ENCODE measurements at places on chromosomes 3 and 15.

- DNase-seq, result no peak
These were observed 23.0 kb downstream of the ITGA11 start for GRCh38 chr15:68408971-68409370.

DNA sequence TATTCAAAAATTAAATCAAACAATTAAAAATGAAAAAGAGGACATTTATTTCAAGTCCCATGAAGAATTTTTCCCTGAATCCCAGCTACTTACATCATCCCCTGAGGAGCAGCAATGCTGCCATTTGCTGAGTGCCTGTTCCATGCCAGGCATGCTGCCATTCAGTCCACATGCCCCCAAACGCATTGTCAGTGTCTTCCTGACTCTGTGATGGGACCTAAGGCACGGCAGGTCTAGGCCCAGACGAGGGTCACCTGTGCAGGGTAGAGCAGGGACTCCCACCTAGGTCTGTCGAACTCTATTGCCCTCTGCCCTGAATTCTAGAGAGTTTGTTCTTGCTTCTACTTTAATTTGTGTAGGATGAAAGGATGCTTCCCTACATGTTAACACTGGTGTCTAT, 7.0 kb downstream of the PSTPIP1 start:
- DNase-seq, result no peak

DNA sequence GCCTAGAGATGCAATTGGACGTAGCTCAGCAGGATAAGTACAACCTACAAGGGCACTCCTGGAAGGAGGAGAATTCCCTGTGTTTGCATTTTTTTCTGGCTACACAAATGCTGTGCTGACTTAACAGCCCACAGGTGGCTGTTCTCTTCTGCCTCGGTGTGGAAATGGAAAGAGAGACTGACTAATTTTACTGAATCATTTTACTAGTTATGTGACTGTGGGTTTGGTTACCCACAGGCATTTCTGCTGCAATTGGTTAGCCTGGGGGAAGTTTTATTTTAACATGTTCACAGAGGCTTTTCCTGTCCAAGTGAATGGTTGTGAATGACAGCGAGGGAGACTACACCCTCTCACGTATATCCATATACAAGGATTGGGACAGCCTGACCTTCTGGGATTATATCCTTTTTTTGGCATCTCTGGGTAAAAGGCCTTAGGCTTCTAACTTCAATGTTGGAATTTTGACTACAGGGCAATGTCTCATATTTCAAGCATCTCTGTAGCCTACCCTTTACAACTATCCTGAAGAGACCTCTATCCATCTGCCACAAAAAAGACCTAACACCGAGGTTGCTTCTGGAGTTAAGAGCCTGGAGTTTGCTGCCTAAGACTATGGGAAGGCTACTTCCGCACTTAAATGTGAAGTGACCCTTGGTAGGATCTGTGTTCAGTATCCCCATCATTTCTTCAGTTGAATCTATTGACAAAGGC, 67.2 kb upstream of the TP63 start:
- DNase-seq, result peak; percentile 64

DNA sequence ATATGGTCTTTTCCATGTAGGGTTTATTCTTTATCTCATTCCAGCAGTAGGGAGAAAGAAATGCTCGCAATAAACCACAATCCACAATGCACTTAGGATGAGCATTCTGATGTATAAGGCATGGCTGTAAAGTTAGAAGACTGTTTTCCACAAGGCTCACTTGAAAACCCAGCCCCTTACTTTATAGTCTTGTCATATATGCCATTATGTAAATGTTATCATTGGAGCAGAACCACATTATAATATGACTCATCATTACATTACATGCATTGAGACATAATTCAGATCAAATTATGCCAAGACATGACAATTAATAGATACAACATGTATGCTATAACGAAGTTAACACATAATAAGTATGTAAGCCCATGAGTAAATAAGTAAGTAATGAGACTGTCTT, 348.1 kb downstream of the LSAMP start:
- DNase-seq, result no peak

GRCh38 chr3:32303977-32304881, 65.7 kb downstream of the CMTM8 start:
- no peak for DNase-seq

GRCh38 chr15:94411285-94411684, 179.9 kb downstream of the MCTP2 start:
- DNase-seq, result no peak

DNA sequence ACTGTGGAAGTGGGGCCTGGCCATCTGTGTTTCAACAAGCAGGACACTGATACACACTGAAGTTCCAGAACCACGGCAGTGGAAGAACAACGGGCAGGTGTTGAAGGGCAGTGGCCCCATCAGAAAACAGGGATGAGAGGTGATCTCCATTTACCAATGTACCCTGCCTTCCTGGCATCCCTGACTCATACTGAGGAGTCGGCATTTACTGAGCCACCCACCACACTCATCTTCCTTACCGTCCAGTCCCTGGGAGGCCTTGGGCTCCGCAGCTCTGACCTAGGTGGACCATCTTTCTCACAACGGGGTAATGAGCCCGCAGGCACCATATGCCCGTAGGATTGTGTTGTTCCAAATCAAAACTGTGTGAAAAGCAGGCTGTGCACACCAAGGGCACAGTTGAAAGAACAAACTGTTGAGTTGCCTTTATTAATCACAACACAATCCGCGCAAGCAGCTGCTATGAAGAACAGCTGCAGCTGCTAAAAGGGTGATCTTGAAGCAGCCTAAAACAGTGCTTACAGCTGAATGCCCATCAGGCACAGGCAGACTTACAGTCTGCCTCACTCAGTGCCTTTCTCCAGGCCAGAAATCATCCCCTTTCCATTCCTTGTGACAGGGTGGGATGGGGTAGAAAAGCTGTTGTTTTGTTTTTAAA, 12.9 kb downstream of the MB21D2 start:
- no peak for DNase-seq

GRCh38 chr3:175193815-175194518, 334.8 kb downstream of the NAALADL2 start:
- DNase-seq, result no peak

DNA sequence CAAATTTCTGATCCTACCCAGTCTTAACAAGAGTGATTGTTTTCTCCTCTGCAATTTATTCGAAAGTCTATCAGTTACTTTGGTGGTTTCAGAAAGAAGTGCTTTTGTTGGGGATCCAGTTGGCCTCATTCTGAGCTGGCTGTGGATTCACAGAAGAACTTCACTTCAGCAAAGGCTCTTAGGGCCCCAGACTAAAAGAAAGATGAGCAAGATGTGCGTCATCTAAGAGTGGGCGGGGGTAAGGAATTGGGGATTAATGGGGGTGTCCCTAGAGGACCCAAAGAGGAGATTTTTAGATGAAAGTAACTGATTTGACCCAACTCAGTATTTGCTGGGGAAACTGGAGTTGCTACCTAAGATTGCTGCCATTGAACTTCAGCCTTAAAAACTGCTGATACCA, 63.9 kb upstream of the TSEN2 start:
- DNase-seq, result no peak

DNA sequence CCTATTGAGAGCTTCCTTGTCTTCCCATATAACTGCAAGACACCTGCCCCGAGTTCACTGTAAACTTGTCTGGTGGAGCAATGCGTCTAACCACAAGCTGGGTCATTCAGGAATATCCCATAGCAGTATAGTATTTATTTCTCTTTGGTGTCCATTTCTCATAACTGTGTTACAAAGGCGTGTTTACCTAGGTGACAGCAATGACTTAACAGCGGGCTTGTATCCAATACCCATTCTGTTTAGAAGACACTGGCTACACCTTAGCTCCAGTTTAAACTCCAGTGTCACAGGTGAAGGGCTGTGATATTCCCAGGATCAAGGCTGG, 24.3 kb downstream of the ATP10A start:
- DNase-seq, result no peak

DNA sequence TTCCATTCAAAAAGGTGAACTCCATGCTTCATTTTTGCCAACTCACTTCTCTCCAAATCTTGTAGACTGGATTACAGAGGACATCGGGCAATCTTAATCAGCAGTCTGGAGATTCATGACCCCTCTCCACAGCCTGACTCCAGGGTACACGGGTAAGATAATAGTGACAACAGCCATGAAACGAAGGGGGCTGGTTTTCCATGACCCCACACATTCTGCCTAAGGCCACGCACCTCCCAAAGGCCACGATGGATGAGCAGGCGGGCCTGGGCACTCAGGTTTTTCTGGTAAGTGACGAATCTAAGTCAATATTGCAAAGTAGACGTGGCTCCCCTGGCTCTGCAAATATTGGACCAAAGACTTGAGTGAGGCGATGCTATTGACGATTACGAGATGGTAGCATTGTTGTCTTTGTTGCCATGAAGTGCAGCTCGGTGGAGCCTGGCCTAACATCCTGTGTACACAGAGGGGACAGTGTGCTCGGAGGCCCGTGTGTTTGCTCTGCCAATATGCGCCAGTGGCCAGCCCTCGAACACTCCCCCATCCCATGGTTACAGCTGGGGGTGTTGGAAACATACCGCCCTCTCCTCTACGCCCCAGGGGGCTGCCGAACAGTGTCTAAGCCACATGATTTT, 119.1 kb downstream of the OPA1 start:
- no peak for DNase-seq

- no peak for DNase-seq
These were observed 176.1 kb downstream of the MINAR1 start for GRCh38 chr15:79608066-79608864.

DNA sequence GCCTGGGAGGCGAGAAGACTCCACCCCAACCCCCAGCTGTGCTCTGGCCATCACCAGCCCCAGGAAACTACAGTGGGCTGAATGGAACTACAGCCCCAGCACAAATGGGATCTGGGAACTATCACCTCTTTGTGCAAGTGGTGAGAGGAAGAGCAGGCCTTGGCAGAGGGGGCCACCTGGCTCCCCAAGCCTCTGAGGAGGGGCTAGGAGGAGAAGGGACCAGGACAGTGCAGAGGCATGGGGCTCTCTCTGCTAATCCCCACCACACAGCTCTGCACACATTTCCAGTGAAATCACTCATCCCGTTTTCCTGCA, 31.6 kb downstream of the KY start:
- no peak for DNase-seq

GRCh38 chr3:79586232-79586631, 181.6 kb downstream of the ROBO1 start:
- no peak for DNase-seq

DNA sequence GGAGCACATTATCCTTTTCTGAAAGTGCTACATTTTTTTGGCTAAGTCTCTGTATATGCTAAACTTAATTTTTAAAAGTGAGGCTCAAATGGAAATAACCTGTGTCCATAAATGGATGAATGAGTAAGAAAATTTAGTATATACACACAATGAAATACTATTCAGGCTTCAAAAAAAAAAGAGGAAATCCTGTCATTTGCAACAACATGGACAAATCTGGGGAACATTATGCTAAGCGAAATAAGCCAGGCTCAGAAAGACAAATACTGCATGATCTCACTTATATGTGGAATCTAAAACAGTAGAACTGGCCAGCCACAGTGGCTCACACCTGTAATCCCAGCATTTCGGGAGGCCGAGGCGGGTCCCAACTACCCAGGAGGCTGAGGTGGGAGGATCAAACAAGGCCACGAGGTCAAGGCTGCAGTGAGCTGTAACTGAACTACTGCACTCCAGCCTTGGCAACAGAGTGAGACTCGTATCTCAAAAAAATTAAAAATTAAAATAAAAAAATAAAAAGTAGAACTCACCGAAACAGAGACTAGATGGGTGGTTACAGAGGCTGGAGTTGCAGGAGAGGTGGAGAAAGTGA, 25.8 kb downstream of the CCDC12 start:
- no peak for DNase-seq

- DNase-seq, result no peak
These were observed 3.7 kb downstream of the SHQ1 start for GRCh38 chr3:72844436-72844993.

DNA sequence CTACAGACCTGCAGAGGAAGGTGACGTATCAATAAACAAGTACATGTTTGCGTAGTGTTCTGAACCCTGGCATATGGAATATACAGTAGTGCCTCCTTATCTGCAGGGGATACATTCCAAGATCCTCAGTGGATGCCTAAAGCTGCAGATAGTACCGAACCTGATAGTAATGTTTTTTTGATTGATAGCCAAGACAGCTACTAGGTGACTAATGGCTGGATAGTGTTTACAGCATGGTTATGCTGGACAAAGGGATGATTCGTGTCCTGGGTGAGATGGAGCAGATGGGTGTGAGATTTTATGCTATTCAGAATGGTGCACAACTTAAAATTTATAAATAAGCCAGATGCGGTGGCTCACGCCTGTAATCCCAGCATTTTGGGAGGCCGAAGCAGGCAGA, 55.8 kb upstream of the IGF2BP2 start:
- no peak for DNase-seq

DNA sequence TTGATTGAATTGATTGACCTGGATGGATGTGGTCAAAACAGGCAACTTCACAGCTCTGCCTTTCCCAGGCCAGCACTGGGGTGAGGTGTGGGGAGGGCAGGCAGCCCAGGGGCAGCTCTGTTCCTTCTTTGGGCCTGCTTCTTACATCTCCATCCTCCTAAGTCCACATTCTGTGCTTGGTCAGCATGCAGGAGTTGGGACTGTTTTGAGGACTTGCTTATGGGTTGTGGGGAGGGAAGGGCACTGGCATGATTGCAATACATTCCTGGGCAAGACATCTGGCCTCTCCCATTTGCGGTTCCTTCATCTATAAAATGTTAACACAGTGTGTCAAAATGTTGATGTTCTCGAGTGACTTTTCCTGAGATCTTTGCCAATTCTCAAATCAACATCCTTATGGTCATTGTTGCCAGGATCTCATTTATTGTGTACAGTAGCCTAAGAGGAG, 84.1 kb downstream of the ST6GAL1 start:
- no peak for DNase-seq

Data from AG04450 (cell line).